Stimulated activated CD8-positive, alpha-beta memory T cell treated with anti-CD3 and anti-CD28 coated beads, Interleukin-4, amount 100 ng/mL, for 4 hours (primary cell): ENCODE measurements at places on chromosomes 5 and 9.

- DNase-seq, result no peak
Measured at GRCh38 chr9:34992376-34992951, 2.9 kb downstream of the DNAJB5 start.

GRCh38 chr5:139395844-139396640 lies 1.1 kb upstream of the PROB1 start:
- no peak for DNase-seq

DNA sequence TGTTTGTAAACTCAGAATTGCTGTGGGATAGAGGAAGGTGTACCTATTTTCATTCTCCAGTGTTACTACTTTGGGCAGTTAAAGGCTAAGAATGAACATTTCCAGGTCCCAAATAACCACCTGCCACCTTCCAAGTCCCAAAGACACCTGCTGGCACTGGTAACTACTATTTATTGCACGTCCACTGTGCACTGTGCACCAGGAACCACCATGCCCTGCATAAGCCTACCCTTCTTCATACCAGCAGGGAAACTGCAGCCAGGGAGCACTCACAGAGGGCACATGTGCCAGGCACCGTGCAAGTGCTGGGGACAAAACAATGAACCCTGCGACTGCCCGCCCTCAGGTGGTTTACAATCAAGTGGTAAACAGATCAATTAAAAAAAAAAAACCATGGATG lies 34.9 kb downstream of the RAPGEF1 start:
- no peak for DNase-seq

GRCh38 chr5:171445644-171446516 lies 26.4 kb downstream of the FGF18 start:
- DNase-seq, result no peak

- DNase-seq, result no peak
Measured at GRCh38 chr5:65037831-65038815, 269.4 kb downstream of the CWC27 start.

- DNase-seq, result no peak
Measured at GRCh38 chr5:8581047-8581446, 712.1 kb downstream of the MTRR start.

DNA sequence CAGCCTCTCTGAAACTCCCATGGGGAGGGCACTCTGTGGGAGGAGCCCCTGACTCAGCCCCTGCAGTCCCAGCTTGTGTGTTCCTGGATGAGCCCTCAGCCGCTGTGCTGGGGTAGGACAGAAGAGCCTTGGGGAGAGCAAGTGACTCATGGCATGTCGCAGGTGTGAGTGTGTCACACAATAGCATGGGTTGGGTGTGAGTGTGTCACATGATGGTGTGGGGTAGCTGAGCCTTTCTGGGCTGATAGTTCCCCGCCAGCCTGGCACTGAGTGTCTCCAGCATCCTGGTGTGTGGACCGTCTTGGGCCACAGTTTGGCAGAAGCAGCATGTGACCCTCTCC lies 83.4 kb downstream of the PHF2 start:
- no peak for DNase-seq

DNA sequence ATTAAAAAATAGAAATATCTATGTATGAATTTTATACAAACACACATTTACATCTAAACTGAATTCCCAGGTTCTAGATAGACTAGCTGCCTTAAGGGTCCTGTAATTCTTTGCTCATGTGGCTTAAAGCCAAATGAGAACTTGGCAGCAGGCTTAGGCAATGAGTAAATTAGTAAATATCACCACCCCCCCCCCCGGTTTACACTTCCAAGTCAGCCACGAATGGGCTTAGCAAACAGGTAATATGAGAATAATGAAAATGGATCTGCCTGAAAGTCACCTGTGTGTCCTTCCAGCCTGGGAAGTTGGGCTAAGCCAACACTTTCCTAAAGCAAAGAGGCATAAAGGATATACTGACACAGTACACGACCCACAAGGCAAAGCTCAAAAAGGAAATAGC lies 108.6 kb downstream of the KLHL3 start:
- DNase-seq, result no peak

- DNase-seq, result no peak
Measured at GRCh38 chr5:56278335-56278753, 45.2 kb upstream of the ANKRD55 start.

- no peak for DNase-seq
Measured at GRCh38 chr5:38443390-38443789, 113.1 kb downstream of the LIFR start.

GRCh38 chr9:105662184-105663104 lies at the start of gene TAL2:
Gene TAL2, plus strand, starts transcription at chr9:105662457. Its CDS starts 40 bp downstream, at chr9:105662497.
- DNase-seq, result no peak

DNA sequence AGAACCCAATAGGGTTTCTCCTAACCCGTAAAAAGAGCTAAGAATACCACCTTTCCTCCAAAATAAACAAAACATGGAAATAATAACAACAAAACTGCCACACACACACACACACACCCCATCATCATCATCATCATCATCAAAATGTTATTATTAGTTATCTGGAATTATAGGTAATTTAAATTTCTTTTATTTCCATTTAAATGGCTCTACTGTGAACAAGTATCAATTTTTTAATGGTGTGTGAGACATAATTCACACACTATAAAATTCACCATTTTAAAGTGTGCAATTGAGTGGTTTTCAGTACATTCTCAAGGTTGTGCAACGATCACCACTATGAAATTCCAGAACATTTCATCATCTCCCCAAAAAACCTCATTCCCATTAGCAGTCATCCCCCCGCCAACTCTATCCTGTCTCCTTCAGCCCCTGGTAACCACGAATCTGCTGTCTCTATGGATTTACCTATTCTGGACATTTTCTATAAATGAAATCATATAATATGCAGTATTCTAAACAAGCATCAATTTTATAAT lies 172.7 kb downstream of the ROR2 start:
- DNase-seq, result no peak
